ENCODE measurements at places on chromosomes 11 and 22.

DNA sequence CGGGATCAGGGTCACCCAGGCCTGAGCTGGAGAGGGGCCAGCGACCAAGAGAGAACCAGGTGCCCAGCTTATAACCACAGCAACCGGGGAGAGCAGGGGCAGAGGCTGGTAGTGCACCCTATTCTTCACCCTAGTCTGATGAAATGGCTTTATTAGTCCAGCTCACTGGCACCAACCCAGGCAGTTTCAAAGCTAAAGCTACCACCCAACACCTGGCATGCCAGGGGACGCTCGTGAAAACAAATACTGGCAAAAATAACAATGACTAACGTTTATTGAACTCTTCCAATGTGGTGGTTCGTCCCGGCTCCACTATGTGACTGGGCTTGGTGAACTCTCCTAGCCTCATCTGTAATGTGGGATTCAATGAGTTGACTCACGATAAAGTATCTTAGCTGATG lies 30.6 kb downstream of the SCGB1A1 start:
- no peak for DNase-seq

DNA sequence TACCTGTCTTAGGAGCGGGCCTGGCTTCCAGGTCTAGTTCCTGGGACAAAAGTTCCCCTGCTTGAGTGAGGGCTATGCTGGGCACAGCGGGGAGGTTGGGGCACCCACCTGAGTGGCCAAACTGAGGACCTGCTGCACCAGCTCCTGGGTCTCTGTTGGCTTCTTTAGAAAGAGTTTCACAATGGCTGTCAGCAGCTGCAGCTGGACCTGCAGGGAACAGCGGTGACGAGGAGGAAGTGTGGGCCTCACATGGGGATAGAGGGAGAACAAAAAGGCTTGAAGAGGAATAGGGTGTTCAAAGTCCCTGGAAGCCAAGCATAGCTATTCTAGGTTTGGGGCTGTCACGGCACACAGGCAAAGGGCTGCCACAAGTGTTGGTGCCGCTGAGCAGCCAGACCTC lies 26.7 kb upstream of the RASL10A start:
- DNase-seq, result no peak

- no peak for DNase-seq
Observed at GRCh38 chr11:100612766-100613165, 74.3 kb upstream of the ARHGAP42 start.

DNA sequence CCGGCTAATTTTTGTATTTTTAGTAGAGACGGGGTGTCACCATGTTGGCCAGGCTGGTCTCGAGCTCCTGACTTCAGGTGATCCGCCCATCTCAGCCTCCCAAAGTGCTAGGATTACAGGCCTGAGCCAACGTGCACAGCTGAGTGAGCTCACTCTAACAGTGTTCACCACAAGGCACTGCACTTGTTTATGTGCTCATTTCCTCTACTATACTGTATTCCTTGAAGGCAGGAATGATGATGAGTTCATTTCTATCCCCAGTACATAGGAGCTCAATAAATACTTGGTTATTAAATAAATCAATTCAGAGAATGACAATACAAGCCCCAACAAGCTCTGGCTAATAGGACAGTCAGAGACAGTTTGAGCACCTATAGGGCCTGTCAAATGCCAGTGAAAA lies 29.1 kb downstream of the ALG8 start:
- no peak for DNase-seq

- no peak for DNase-seq
Observed at GRCh38 chr11:12045914-12046635, 37.6 kb upstream of the DKK3 start.

DNA sequence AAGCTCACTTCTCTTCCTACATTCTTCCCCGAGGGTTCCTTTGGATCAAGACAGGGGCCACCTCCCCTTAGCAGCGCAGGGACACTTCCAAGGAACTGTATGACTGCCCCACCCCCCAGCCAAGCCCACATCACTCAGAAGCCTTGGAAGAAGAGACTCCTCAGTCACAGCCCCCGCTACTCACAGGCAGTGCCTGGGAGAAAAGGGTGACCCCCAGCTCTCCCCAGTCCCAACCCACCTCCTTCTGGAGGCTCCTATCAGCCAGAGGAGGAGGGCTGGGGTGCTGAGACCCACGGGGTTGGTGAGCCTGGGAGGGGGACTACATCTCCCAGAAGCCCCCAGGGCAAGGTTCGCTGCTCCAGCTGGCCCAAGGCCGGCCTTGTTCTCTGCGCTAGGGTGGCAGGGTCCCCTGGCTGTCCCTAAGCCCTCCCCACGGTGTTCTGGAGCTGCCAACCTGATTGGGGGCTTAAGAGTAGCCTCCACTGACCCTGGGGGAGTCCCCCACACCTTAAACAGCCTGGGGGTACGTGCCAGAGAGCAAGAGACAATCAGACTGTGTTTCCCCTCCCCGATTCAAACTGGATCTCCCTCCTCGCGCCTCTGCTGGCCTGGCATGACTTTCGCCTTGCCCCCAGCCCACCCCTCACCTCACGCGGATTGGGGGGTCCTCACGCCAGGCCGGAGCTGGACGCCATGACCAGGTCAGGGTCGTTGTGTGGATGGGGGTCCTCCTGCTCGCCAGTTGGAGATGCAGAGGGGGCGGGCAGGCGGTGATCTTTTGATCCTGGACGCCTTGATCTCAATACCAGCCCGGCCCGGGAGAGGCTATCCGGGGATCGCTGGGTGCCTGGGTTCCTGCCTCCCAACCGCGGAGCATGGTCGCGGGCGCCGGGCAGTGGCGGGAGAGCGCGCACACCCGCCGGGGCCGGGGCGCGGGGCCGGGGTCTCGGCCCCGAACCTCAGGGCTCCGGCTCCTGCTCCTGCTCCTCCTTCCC lies 838 bp downstream of the BCL9L start:
- no peak for DNase-seq

DNA sequence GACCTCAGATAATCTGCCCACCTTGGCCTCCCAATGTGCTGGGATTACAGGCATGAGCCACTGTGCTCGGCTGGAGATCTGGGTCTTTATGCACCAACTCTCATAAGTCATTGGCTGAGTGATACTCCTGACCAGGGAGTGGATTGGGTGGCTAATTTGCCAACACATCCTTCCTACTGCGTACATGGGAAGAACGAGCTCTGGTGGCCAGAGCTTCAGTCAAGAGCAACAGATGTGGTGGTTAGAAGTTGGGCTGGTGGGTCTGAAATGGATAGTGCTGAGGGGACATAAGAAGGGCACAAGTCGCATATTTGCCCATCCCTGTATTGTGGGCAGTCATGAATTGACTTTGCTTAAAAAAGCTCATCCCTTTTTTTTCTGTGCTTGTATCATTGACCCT lies 74.1 kb upstream of the AMPD3 start:
- no peak for DNase-seq

GRCh38 chr11:122804796-122805195 lies 33.5 kb upstream of the CRTAM start:
- DNase-seq, result no peak

DNA sequence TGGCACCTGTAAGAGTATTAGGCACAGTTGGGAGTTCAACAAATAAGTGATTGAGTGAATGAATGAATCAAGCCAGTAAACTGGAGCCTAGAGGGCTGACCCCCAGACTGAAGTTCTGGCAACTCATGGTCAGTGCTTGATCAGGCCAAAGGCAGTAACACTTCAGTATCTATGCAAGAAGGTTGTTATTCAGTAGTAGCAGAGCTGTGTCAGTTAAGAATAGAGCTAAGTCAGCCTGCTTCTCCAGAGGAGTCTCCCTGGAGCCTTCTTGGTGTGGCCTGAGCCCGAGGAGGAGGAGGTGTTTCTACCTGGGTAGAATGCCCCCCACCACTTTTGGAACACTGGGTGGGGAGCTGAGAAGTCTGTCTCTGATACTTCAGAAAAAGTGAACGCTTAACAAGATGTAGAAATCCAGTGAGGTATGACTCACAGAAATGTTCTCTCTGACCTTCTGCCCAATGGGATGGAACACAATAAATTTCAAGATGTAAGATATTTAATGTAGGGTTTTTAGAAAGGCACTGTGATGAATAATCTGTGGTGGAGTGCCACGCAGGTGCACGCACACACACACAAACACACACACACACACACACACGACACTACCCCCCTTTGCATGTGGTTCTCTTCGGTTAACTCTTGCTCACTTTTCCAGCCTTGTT lies 219.9 kb downstream of the HIPK3 start:
- no peak for DNase-seq

- DNase-seq, result no peak
Observed at GRCh38 chr11:119691701-119692539, 37.1 kb downstream of the NECTIN1 start.

- no peak for DNase-seq
Observed at GRCh38 chr11:122430490-122430889, 225.0 kb upstream of the UBASH3B start.

DNA sequence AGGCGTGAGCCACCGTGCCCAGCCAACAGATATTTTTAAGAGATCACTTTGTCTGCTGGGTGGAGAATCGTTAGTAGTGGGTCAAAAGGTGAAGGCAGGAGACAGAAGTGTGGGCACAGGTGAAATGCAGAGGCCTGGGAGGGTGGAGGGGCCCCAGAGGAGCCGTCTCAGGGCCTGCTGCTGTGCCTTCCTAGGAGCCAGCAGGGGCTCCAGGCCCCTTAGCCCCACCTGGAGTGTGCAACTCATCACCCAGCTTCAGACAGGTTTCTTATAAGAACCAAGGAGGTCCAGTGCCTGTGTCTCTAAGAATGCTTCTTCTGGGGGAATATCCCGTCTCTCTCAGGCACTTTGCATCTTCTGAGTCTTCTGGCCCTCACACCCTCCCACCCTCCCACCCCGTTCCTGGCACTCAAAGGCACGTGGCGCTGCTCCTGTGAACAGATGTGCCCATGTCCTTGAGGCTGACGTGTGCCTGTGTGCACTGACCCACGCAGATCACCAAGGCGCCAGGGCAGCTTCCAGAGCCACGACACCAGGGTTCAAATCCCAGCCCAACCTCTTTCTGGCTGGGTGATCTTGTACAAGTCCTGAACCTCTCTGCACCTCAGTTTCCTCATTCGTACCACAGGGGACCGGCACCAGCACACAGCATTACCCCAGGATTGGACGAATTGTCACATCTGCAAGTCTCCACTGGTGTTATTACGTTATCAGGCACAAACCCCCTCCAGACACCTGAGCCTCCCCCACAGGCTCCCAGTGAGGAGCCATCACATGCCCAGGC lies 3.4 kb downstream of the ARSA start:
- DNase-seq, result no peak

DNA sequence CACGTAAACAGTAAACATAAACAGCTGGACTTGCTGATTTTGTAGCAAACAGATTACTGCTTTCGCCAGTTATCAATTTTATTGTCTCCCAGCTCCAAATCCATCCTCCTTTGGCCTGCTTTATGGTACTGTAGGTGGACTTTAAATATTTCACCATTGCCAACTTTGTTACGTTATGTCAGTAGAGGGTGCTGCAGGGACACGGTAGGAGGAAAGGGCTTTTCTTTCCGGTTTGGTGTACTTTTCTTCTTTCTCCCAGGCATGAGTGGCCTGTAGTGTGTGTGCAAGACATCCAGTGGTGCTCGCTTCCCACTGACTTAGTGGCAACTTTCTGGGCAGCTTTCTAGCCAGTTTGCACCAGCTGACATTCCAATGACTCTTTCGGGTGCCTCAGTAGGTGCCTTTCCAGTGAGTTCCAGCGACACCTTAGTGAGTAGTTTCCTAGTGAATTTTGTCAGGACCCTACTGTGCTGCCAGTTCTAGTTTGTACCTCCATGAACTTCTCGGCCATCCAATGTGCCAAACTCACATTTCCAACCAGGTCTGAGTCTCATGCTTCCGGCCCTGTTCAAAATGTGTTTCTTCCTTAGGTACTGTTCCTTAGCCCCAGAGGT lies 267.6 kb upstream of the TENM4 start:
- DNase-seq, result no peak

- no peak for DNase-seq
Observed at GRCh38 chr11:28767574-28767973, 659.4 kb downstream of the METTL15 start.

DNA sequence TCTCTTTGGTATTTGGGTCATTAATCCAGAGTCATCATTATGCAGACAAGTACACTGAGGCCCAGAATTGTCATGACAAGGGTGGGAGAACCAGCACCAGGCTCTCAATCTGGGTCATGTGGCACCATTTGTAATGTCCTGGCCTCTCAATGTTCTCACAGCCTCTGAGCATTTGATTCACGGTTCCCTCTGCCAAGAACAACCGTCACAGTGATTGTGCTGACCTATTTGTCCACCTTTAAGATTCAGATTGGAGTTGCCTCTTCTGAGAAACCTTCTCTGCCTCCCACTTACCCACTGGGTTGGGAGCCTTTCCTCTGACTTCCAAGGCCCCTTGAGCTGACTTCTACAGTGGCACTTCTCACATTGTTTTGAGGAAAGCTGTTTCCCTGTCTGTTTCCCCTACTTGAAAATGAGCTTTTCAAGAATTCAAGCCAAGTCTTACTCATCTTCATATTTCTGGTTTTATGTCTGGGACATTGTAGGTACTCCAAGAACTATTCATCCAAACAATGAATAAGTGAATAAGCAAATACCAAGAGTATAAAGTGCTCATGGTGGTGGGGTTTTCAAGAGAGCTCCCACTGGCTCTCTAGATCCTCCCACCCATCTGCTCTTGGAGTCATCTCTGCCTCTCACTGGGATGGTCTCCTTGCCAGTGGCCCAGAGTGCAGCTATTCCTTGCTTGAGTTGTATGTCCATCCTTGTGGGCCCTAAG lies 126.4 kb upstream of the E2F8 start:
- DNase-seq, result no peak

- no peak for DNase-seq
Observed at GRCh38 chr11:12693094-12693478, 18.9 kb downstream of the TEAD1 start.

DNA sequence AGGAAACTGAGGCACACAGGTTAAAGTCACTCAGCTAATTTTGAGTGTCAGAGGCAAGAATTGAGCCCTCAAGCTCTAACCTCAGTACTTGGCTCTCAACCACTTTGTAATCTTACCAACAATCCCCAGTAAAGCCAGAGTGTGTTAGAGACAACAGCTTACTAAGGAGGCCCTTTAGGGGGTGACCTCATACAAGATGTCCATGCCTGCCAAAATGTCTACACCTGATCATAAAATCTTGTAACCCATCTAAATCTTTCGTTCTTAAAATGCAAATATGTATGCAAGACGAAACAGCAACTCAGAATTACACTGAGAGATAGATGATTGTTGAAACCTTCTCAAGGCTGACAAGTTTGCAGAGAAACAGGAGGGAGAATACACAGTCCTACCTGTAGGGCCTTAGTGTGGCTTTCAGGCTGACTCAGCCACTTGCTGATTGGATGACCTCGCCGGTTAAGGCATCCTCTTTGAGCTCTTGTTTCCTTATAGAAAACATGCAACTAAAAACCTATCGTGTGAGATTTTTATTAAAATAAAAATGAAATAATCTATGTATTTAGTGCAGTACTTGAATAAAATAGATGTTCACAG lies 143.2 kb downstream of the OPCML start:
- DNase-seq, result no peak

GRCh38 chr11:107257710-107258109 lies 199.9 kb downstream of the CWF19L2 start:
- DNase-seq, result no peak

Data from hematopoietic multipotent progenitor cell treated with erythropoietin and hydrocortisone succinate and interleukin-3 and kit ligand, for 17 days (in vitro differentiated cells).